ENCODE measurements at places on chromosomes 12 and 14.
A peak's percentile ranks its signal among the peaks of the same experiment; 100 is the strongest.

DNA sequence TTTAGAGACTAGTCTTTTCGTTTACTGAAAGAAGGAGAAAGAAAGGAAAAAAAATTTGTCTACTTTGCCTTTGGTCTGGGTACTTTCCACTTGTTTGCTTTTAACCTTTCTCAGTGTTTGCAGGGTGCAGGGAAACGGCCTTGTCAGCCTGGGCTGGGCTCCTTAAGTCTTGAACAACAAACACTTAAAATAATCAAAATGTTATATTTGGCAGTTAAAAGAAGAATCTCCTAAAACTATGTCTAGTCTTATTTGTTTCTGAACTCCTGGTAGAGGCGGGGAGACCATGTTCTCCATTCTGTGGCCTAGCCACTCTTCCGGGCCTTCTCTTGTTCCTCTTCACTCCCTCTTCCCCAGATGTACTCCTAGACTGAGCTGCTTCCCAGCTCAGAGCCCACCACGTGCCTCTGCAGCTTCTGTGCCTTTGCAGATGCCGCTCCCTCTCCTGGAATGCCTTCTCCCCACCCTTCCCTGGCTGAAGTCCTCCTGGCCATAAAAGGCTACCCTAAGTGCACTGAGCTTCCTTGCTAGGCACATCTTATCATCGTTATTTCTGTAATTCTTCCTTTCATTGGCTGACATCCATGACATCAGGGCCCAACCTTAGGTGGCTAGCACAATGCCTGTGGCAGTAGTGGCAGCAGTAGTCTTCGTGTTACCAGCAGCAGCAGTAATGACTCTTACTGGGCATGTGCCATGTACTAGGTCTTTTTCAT, 432.9 kb downstream of the ZFP36L1 start:
- DNase-seq = peak; percentile 14

- peak; percentile 48 for DNase-seq
These were observed 153.8 kb downstream of the MED13L start for GRCh38 chr12:116123451-116124258.

DNA sequence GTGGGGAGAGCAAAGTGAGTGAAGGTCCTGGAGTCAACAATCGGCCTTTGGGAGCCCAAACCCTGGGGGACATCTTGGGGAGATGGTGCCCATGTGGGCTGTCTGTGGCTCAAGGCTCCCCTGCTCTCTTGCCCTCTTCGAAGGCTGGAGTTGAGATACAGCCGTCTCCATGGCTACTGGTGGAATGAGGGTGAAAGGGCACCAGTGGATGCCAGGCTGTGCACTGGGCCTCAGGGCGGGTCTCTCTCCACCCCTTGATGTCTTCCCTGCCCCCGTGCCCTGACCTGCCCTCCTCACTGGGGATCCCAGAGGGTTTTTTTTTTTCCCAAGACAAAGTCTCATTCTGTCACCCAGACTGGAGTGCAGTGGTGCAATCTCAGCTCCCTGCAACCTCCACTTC, 2.0 kb upstream of the ANKRD9 start:
- DNase-seq = no peak

GRCh38 chr12:7327918-7328317, 24.0 kb downstream of the ACSM4 start:
- DNase-seq = no peak

- no peak for DNase-seq
These were observed 8.3 kb downstream of the FOXA1 start for GRCh38 chr14:37586797-37587130.

DNA sequence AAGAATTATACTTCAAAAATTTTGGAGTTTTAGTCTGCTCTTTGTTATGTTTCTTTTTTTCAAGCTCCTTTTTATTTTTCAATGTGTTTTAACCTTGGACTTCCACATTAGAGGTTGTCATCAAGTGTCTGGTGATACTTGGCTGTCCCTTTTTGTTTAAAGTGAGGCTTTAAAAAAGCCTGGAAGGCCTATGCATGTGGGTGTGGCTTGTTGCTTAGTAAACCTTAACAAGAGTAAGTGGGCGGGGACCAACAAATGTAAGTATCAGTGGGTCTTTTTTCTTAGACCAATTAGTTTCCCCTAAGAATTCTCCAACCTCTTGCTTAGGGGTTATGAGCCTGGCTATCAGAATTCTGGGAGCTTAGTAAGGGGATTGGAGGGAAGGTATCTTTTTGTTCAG, 26.4 kb downstream of the HCFC2 start:
- peak; percentile 7 for DNase-seq

GRCh38 chr12:108730365-108731104, 783 bp downstream of the CORO1C start:
- peak; percentile 90 for DNase-seq

GRCh38 chr12:53180220-53180930, at the start of the genes CSAD and ZNF740:
TSS of gene CSAD (minus strand) at chr12:53180925. CDS start at chr12:53173470, 7,455 bp downstream.
TSS of gene ZNF740 (plus strand) at chr12:53180722. CDS start at chr12:53181984, 1,262 bp downstream.
- DNase-seq = peak; percentile 95
